GM12864 (cell line): ENCODE measurements at places on chromosomes 5 and 9.
A peak's percentile ranks its signal among the peaks of the same experiment; 100 is the strongest.

DNA sequence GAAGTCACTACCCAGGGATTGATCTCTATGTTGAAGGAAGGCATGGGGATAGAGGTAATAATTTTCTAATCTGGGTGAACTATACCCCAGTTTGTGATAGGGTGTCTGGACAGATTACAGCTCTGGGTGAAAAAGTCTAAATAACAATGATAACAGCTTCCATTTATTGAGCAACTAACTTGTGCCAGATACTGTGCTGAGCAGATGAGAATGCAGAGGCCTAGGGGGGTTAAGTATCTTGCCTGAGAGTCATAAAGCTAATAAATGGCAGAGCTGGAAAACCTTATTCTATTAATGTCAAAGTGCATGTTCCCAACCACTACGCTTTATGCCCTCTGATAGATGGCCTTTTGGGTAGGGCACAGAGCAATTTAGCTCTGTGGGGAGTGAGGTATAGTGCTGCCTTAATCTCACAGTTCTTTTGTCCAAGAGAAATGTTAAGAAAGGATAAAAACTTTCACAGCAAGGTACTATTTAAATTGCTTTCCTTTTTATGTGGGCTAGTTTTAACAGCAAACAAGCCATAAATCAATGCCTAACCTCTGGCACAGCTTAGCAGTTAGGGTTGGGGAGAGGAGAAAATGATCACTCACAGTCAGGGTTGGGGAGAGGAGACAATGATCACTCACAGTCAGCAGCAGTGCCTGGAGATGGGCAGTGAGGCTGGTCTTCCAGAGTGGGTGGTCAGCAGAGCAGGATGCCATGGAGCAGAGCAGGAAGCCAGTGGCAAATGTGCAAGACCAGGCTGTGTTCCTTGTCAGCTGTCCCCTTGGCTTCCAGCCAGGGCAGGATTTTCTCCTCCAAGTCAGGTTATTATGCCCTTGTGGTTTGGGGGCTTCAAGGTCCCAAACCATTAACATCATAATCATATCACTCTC, 187.0 kb downstream of the CARTPT start:
- DNase-seq: no peak

- DNase-seq: no peak
Measured at GRCh38 chr5:108836492-108836891, 88.8 kb downstream of the FER start.

DNA sequence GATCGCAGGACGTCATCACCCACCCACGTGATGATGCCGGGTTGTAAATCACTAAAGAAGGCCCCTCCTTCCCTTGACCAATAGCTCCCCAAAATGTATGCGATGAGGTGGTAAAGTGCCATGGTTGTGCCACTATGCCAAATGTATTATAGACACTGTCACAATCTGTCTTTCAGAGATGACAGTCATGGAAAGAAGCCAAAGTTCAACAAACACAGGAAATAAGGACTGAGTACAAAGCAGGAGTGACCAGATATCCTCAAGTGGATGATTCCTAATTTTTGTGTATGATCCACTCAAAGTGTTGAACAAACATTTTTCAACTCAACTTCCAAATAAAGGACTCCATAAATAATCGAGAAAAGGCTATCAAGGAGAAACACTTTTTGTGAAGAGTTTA, 12.5 kb downstream of the GLIS3 start:
- DNase-seq: no peak

GRCh38 chr9:114348906-114349482, 19.3 kb downstream of the ORM2 start:
- DNase-seq: peak; percentile 80

- DNase-seq: no peak
Measured at GRCh38 chr9:127210851-127211730, 53.5 kb upstream of the GARNL3 start.

- no peak for DNase-seq
Measured at GRCh38 chr5:2203774-2204173, 321.0 kb upstream of the IRX4 start.

DNA sequence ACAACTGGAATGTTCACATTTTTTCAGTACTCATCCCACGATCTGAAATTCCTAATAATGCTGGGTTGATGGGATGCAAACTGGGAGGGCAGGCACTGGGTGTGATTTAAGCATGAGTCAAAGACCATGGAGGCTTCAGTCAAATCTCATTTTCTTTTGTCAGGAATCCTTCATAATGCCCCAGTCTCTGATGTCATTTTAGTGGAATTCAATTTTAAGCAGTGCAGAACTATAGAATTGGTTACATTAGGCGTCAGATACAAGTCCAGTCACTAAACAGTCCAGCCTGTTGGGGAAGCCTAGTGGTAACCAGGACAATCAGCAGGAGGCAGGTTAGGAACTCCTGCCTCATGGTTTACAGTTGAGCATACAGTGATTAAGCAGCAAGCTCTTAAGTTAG, 41.0 kb upstream of the TMEM215 start:
- DNase-seq: no peak

DNA sequence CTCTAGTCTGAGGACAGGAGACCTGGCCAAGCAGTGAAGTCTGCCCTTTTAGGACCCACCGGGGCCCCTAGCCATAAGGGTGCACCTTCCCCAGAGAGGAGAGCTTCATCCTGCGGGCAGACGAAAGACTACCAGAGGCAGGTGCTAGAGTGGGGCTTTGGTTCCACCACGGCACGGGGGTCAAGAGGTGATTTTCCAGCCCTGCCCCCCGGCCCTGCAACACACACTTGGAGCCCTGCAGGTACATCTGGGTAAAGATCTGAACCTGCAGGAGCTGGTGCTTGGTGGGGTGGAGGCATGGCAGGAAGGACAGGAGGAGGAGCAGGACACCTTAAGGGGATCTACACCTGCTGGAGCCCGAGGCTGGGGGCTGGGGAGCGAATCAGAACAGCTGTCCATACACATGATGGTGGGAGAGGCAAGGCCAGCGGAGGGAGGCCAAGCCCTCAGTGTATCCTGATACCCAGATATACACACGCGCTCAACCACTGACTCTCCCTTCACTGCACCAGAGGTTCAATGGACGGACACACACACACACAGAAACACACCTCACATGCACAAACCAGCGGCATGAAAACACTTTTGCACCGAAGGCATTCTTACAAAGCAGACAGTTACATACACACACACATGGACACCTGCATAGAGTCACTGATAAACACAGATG, 98.4 kb upstream of the MVB12B start:
- no peak for DNase-seq

GRCh38 chr9:92680166-92681119, 10.5 kb upstream of the IPPK start:
- no peak for DNase-seq

DNA sequence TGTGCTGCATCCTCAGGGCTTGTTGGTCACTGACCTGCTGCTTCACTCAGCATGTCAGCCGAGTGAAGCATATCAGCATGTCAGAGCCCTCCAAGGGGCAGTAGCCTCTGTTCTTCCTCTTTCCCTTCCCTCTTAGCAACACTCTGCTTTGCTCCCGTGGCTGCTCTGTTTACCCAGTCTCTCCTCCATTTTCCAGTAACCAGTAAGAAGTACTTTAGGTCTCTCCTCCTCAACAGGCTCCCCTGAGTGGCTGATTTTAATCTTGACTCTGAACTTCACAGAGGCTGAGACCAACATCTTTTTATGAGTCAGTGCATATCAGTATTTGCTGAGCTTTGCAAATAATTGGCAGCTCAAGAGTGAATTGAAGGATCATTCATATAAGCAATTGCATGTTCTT, 18.6 kb upstream of the ADRB2 start:
- no peak for DNase-seq

DNA sequence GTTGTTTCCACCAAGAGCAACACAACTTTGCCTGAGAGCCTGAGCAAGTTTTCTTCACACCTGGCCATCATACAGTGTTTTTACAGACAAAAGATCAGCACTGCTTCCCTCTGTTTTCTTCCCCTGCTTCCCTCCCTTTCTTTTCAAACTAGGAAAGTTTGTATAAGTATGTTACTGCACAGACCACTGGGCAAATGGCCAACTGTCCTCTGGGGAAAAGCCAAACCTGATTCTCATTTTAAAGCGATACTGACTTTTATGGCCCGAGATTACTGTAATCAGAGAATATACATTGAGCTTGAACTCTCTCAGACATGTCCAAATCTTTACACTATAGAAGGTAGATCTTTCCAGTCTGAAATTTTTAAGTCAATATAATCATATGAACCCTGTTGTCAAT, 415.0 kb downstream of the NFIB start:
- no peak for DNase-seq

GRCh38 chr9:120439926-120440325, 140.0 kb downstream of the CDK5RAP2 start:
- no peak for DNase-seq

DNA sequence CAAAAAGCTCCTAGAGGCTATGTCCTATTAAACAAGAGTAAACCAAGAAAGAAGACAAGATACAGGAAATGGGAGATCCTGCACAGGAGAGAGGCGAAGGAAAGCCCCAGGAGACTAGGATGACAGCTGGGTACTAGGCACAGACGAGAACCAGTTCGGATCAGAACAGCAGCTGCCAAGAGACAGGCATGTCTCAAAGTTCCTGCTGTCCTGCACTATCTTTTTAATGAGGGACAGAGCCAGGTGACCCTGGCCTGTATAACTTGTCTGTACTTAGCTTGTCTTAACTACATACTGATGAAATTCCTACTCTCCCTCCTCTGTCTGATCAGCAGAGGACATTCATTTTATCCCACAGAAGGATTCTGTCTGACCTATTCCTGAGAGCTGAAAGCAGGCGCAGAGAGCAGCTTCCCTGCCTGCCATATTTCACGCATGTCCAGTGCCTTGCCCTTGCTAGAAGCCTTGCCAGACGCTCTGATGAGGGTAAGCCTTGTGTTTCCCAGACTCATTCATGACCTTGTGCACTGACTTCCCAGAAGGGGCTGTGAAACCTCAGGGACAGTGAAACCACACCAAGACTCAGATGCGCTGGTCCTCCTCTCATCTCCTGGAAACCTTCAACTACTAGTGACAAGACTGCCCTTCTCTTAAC, 24.7 kb downstream of the TSC1 start:
- no peak for DNase-seq

DNA sequence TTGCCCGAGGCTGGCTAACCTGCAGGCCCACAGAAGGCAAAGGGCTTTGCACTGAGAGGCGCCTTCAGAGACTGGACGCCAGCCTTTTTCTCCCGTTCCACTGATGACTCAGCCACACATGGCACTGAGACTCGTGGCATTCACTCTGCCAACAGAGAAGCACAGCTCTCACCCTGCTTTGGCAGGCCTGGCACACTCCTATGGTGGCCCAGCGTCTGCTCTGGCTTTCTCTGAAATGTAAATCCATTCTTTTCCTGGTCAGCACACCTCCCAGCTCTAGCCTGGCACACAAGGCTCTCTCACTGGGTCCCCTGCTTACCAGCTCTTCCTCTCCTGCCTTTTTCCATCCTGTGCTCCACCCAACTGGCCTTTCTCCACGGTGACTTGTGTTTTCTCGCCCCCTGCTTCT, 5.9 kb upstream of the MELK start:
- no peak for DNase-seq

DNA sequence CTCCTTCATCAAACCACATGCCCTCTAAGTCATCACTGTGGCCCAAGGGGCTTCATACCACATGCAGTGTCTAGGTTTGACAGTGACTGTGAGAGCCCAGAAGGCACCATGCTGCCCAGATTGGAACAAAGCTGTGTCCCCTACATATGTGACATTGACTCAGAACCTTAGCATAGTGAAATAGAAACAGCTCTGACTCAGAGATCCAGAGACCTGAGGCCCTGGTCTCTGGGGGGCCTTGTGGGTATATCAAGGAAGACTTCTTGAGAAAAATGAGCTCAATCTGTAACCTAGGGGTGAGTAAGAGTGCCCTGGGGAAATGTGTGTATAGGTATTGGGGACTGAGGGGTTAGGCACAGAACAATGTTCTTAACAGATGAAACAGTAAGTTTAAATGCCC, 7.1 kb upstream of the ENTREP1 start:
- no peak for DNase-seq

DNA sequence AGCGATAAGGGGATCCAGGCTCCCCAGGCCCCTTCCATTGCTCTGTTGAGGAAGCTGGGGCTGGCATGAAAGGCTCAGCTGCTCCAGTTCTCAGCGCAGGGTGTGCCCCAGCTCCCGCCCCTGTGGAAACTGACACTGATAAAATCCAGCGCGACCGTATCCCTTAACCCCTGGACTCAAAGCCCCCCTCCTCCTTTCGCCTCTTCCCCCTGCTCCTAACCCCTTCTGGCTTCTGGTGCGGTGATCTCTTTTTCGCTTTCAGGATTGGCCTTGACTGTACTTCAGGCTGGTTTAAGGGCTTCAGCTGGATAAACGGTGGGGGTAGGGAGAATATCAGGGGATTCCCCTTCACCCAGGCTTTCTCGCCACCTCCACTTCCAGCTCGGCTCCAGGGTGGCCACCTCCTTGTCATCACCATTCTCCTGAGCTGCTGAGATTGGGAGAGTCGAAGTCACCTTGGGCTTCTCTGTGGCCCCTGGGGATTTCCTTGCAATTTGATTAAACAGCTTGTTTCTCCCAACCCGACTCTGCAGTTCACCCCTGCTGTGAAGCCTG, 843 bp downstream of the BSPRY start:
- DNase-seq: no peak

DNA sequence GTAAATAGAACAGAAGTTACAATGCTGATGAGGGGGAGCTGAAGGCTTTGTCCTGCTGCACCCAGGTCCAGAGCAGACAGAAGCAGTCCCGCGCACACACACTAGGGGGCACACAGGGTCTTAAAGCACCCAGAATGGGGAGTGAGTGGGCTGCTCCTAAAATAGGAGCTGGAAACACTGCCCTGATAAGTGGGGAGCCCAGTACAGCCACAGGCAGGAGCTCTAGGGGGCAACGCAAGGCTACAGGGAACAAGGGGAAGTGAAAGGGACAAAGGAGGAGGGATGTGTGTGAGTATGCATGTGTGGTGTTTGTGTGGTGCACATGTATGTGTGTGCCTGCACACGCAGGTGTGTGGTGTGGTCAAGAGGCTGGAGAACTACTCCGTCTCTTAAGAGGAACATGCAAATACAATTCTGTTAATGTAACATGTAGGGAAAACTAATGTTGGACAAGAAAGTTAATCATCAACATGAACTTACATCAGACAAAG, 191.5 kb downstream of the ROR2 start:
- DNase-seq: peak; percentile 7

GRCh38 chr9:14221119-14221518, 92.8 kb downstream of the NFIB start:
- DNase-seq: no peak

DNA sequence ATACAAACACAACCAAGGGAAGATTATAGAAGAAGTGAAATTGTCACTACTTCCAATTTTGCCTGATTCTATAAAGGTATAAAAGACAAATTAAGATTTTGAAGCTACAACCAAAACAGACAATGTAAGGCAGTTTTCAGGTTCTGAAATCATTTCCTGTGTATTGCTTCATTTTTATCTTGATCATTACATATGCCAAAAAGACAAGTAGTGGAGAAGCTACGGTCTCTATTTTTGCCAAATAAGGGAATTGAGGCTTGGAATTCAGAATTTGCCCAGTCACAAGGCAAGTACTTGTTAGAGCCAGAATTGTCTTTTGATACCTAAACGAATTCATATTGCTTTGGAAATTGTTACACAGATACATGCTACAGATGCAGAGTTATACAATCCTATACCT, 20.6 kb downstream of the EDIL3 start:
- DNase-seq: no peak
